ENCODE measurements at places on chromosomes 4 and X. TPM values are rescaled to one million over a fixed set of nuclear protein-coding genes. Genes with fewer than 3 reads are reported as not detected.

MAGEA12 gene
- not detected for total RNA-seq

XAGE2 gene
- total RNA-seq: not detected

ERVMER34-1 gene
- under 0.01 TPM for total RNA-seq

DCAF8L2 gene
- not detected for total RNA-seq

GPC4 gene
- total RNA-seq: 2.2 TPM

RAB41 gene
- not detected for total RNA-seq

USP26 gene
- not detected for total RNA-seq

DAPP1 gene
- total RNA-seq: not detected

DMRTC1 gene
- not detected for total RNA-seq

NDST3 gene
- total RNA-seq: not detected

IL3RA gene
- total RNA-seq: not detected
